Hematopoietic multipotent progenitor cell treated with erythropoietin and hydrocortisone succinate and interleukin-3 and kit ligand, for 17 days (in vitro differentiated cells): ENCODE measurements at places on chromosomes 6 and 20.

GRCh38 chr6:67391955-67392354 is 1243.1 kb upstream of the ADGRB3 start:
- no peak for DNase-seq

DNA sequence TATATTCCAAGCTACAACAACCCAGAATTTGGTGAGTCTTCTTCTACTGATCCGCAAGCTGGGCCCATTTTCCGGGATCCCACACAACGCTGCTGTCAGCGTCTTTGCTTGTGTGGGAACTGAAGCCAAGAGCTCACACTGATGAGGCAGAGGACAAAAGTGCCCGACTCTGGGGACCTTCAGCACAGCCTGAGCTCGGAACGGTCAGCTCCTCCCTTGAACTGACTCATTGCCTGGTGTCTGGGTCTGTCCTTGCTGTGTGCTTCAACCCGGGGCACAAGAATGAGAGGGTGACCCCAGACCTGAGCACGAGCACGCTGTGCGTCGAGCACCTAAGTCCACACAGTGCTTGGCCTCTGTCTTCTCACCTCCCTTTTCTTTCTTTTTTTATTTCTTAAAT is 33.5 kb downstream of the DACT2 start:
- no peak for DNase-seq

DNA sequence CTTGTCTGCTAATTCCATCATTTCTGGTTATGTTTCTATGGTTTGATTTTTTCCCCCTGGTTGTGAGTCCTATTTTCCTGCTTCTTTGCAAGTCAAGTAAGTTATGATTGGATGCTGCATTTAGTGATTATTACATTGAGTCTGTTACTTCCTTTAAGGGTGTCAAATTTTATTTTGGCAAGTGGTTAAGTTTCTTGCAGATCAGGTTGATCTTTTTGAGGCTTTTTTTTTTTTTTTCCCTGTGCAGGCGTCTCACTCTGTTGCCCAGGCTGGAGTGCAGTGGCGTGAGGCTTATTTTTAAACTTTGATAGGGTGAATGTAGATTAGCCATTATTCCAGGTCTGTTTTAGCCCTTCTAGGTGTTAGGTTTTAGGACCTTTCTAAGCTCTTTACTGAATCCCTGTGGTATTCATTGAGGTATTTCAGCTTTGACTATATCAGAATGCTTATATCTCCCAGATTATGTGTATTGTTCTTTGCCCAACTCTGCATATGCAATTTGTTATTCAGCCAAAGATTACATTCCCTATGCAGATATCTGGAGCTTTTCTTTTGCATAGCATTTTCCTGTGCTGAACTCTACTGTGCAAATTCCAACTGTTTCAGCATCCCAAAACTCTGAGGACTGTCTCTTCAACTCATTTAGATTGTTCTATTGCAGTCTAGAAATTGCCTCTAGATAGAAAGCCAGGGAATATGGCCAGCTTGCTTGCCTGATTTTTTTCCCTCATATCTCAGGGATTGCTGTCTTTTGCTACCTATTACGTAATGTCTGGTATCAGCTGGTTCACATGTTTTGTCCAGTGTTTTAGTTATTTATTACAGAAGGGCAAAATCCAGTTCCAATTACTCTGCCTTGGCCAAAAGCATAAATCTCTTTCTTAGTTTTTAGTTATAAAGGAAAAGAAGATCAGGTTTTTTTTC is 113.3 kb downstream of the AFG1L start:
- DNase-seq, result no peak

DNA sequence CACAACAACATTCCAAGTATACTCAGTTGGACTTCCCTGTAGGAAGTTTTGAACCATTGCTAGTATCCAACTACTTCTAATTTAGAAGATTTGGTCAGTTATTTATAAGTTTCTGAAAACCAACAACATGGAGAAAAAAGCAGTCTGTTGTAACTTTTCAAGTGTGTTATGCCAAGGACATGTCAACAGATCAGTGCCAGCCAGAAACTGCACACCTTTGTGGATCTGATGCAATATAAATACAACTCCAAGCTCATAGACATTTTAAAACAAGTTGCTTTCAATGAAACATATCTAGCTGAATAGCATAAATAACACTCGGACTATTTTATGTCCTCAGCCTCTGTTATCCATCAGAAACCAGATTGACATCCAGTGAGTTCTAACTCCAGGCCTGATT is 58.3 kb upstream of the CARMIL1 start:
- DNase-seq, result no peak

DNA sequence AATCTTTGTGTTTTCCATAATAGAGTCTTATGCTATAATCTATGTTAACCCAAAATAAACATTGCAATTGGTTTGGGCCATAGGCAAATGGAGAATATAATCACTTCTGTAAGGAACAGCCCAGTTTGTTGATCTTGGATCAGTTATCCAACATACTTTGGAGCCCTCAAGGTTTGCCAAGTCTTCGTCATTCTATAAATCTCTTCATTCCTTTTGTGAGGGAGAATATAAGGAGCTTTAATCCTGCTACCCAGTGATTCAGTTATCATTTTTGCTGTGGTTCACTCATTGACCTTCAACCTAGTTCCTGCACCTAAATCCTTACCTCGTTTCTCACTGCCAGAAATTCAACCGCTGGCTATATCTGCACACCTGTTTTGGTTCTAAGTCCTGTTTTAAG is 500.3 kb upstream of the PTCHD4 start:
- DNase-seq, result no peak

DNA sequence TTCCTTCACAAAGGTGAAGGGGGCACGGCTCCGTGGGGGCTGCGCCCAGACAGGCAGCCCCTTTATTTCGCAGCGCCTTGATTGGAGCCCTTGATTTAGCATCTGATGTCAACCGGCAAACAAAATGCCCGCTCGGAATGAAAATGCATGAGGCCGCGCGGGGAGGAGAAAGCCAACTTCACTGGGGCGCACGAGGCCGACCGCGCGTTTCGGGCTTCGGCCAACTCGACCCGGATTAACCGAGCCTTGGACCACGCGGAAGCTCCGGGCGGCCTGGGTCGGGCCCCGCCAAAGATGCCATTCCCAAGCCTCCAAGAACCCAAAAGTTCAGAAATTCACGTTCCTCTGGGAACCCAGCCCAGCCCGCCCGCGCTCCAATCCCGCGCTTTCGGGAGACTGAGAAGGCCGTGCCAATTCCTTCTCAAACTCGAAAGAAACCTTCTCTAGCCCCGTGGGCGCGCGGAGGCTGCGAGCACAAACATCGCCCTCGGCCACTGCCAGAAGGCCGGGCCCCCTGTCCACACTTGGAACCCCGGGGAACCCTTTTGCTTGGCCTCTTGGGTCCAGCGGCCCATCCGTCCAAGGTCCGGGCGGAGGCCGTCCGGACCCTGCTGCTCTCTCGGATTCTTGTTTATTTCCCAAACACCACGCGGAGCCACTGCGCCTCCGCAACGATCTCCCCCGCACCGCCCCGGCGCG is 879 bp upstream of the INSM1 start:
- no peak for DNase-seq

DNA sequence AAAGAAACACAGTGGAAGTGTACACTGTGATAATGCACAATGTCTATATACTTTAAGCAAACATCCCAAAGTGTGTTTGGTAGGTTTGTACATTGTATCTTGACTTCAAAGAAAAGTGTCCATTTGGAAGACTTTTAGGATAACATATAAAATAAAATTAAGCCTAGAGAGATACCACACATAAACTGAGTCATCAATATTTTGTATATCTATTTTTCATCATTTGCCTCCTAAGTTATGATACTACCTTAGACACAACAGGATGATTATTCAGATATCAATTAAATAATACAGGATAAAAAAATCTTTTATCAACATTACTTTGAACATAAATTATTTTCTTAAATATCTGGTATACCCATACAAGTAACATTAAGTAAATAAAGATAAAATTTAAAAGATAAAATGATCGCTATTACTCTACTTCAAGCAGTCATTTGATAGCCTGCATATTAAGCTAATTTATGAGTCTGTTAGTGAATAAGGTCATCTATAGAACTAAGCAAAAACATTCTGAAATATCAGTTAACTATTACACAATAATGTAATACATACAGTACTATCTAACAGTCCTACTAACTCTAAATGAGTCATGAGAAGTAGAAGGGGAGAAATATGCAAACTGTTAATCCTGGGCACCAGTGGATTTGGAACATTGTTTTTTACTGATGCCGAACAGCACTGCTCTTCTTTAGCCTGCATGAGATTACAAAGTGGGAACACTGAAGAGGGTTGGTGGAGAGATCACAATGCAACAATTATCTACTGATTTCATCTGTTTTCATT is 158.4 kb upstream of the SIM1 start:
- no peak for DNase-seq

GRCh38 chr20:38168791-38169589 is 3.9 kb upstream of the TGM2 start:
- DNase-seq, result no peak

DNA sequence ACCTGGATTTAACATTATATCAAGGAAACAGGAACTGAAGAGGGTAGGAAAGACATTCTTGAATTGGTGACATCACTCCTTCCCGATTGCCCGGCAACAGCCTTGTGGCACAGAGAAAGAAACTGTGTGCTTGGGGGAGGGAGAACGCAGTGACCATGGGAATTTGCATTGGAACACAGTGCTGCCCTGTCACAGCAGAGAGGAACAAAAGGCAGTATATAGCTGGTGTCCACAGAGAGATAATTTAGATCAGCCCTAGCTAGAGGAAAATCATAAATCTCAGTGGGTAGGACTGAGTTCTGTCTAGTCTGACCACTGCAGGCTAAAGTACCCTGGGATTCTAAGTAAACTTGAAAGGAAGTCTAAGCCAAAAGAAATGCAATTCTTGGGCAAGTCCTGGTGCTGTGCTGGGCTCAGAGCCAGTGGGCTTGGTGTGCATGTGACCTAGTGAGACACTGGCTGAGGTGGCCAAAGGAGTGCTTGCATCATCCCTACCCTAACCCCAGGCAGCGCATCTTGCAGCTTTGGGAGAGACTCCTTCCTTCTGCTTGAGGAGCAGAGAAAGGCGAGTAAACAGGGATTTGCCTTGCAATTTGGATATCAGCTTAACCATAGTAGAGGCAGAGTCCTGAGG is 697.6 kb downstream of the HACE1 start:
- DNase-seq, result no peak

DNA sequence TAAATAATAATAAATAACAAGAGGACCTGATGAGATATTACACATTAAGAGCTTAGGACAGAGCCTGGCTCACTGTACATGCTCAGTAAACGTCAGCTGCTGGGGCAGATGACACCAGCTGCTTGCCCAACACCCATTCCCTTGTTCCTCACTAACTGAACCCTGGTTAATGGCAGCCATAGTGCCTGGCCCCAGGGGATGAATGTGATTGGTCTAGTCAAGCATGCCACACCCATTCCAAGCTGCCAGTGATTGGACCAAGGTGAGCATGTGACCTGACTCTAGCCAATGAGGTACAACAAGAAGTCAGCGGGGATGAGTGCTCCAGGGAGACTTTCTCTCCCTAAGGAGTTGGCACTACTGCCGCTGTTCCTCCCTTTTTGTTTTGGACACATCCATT is 85.1 kb upstream of the PTPN1 start:
- peak; percentile 13 for DNase-seq

GRCh38 chr20:48667889-48668413 is 159.8 kb downstream of the PREX1 start:
- no peak for DNase-seq

GRCh38 chr6:11177271-11177670 is 55.2 kb downstream of the NEDD9 start:
- DNase-seq, result no peak

DNA sequence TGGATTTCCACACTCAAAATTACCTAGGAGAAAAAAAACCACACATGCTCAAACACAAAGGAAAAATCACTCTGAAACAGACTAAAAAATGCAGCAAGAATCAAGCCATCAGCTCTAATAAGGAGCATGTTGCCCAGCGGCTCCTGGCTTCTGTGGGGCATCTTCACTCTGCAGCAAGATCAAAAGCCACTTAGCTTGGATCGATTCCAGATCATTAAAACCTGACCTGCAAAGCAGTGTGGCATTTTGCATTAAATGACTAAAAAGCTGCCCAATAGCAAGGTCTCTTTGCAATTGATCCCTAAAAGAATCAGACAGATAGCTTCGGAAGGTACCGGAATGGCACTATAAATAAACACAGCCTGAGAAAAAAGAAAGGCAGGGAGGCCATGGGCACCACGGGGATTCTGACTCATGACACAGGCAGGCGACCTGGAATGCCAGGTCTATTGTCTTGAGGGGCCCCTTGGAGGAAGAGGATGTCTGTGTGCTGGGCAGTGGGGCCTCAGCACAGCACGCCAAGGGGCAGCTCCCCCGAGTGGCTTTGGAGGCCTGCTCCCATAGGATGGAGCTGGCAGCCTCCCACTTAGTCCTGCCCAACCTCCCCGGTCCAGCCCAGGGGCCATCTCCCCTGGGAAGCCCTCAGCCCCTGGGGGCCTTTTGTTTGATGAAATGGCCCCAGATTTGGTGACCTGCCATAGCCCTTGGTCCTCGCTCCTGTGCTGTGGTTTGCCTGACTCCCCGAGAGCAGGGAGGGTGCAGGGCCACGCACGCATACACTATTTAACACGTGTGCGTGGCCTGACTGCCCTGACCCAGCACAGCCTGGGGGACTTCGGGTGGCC is 7.6 kb downstream of the LEMD2 start:
- DNase-seq, result no peak

GRCh38 chr6:168134560-168135201 is 55.7 kb upstream of the FRMD1 start:
- DNase-seq, result no peak

- no peak for DNase-seq
Measured at GRCh38 chr6:29466241-29466640, 9.3 kb downstream of the OR2H1 start.

DNA sequence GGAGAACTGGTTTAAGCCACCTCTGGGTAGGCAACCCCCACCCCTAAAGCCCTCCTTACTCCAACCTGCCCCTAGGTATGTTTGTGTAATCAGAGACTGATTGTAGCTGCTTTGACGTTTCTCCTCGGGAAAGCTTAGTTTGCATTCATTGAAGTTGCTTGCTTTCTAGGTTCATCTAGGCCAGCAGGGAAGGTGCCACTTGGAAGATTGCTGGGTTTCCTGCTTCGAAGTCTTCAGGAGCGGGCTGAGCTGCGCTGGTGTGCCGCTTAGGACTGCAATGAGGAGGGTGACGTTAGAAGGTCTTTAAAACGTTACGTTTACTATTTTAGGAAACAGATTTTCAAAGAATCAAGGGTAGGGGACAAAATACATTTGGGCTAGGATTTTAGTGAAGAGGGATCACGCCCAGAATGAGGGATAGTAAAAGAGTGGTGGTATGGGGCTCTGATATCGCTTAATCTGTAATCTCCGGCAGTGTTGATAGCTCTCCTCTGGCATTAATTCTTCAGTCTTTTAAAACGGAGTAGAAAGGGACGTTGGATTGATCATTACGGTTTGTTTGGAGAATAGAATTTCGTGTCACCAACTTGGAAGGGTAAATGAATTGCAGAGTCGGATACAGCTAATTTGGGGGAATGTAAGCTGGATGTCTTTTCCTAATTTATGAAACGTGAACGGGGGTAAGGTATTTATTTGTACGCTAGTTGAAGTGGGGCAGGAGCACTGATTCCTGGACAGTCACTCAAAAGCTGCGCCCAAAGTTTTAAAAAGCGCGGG is 92.6 kb upstream of the PRDM1 start:
- DNase-seq, result no peak
